Thoracic aorta (tissue), 2 donors: ENCODE measurements at places on chromosomes 5 and 9.

DNA sequence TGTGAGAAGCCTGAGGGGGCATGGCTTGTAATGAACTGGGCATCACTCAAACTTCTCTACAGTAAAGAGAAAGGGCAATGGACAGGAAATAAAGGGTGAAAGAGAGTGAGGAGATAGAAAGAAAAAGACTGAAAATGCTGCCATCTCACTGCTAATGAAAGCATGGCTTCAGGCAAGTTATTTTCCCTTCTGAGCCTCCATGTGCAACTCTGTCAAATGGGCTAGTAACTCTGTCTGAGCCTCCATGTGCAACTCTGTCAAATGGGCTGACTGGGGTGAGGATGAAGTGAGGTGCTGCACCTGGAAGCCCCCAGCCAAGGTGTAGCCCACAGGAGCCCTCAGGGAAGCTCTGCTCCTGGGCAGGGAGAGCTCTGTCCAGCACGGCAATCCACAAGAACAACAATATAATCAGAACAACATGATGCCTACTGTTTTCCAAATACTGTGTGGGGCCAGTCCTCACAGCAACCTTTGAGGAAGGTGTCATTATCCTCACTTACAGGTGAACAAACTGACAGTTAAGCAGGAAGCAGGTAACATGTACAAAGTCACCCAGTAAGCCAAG, 73.8 kb upstream of the XPA start:
- H3K4me3 ChIP-seq: no peak overlapping the region
- H3K4me1 ChIP-seq: peaks cover 9% of the 10 kb centered on the region

DNA sequence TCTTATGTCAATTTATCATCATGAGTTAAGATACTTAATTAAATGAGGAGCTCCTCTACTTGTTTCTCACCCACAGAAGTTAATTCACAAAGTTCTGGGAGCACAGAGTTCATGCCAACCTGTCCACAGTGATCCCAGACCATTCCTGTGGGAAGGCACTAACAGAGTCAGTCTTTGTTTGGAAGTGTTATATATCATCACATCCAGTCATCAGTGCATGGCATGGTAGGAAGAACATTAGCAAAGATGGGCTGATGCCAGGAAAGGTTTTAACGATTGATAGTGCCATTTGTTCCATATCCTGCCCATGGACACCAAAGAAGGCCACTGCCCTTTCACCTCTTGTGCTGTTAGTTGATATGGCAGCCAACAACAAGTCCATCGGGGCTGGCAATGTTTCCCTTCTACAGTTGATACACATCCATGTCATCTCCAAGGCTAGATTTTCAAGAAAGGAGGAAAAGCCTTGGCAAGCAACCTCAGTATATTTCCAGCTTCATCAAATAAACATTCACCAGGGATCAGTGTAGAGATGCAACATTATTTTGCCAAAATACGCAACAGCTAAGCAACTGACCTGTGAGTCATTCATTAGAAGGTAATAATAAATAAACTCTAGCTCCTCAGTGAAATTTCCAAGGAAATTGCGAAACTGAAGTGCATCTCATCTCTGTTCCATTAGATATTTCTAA, 169.6 kb downstream of the RORB start:
- DNase-seq: no peak
- H3K27me3 ChIP-seq: no peaks in the 10 kb centered on the region
- no peaks in the 10 kb centered on the region for H3K4me1 ChIP-seq
- no peak overlapping the region for H3K4me3 ChIP-seq

DNA sequence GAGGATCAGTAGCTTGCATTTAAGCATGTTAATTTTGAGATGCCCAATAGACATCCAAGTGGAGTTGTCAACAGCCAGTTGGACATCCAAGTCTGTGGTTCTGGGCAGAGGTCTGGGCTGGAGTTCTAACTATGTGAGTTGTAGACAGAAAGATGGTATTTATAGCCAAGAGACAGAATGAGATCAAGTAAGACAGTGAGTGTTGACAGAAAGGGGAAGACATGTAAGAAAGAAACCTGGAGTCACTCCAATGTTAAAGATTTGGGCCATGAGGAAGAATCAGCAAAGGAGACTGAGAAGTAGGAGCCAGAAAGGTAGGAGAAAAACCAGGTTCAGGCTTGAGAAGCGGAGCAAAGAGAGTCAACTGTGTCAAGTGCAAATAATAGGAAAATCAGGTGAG, 95.5 kb upstream of the PUM3 start:
- no peaks in the 10 kb centered on the region for H3K27me3 ChIP-seq
- no peak for DNase-seq
- no peaks in the 10 kb centered on the region for H3K4me1 ChIP-seq
- no peak overlapping the region for H3K27ac ChIP-seq

DNA sequence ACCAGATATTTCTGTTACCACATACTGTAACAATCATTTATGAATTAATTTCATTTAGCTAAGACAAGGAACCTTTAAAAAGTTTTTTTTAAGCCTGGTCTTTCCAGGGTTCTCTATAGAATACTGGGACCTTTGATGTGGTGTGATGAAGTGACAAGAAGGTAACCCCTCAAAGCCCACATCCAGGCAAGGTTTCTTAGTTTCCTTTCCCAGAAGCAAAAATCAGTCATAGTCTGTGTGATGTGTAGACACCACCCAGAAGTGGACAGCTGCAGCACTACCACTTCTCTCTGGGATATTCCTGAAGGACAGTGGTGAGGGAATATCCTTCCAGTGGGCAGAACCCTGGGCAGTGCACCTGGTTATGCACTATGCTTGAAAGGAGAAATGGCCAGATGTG, 115.6 kb downstream of the TTC39B start:
- no peak overlapping the region for H3K27ac ChIP-seq
- peaks cover 29% of the 10 kb centered on the region for H3K36me3 ChIP-seq
- no peak for DNase-seq
- no peak overlapping the region for H3K4me3 ChIP-seq

GRCh38 chr5:172868924-172869591, 35.0 kb downstream of the ERGIC1 start:
- peak; percentile 86 for DNase-seq
- H3K36me3 ChIP-seq: no peaks in the 10 kb centered on the region
- H3K4me1 ChIP-seq: peaks cover 93% of the 10 kb centered on the region
- H3K27ac ChIP-seq: peak overlapping the region; percentile 99
- H3K4me3 ChIP-seq: peak overlapping the region; percentile 51

- peak overlapping the region; percentile 36 for H3K4me3 ChIP-seq
- H3K4me1 ChIP-seq: peaks cover 20% of the 10 kb centered on the region
- H3K27me3 ChIP-seq: no peaks in the 10 kb centered on the region
- DNase-seq: peak; percentile 55
- H3K36me3 ChIP-seq: no peaks in the 10 kb centered on the region
- H3K27ac ChIP-seq: peak overlapping the region; percentile 40
Measured at GRCh38 chr5:171596391-171596878, 177.0 kb downstream of the FGF18 start.

DNA sequence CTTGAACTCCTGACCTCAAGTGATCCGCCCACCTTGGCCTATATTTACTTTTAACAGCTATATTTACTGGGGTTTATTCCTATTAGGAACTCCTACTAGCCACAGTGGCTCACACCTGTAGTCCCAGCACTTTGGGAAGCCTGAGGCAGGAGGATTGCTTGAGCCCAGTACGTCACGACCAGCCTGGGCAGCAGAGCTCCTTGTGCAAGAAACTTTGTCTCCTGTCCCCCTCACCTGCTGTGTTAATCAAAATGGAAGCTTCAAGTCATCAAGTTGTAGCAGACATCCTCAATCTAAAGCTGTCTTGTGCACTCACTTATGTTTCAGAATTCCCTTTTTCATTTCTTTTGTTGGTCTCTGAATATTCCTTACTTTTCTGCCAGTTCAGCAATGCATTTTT, 15.0 kb upstream of the SPRY4 start:
- no peaks in the 10 kb centered on the region for H3K4me1 ChIP-seq
- no peaks in the 10 kb centered on the region for H3K36me3 ChIP-seq
- H3K4me3 ChIP-seq: no peak overlapping the region
- no peak overlapping the region for H3K27ac ChIP-seq
- no peaks in the 10 kb centered on the region for H3K27me3 ChIP-seq
- no peak for DNase-seq

- no peak for DNase-seq
- H3K4me3 ChIP-seq: peak overlapping the region; percentile 52
- H3K36me3 ChIP-seq: no peaks in the 10 kb centered on the region
- peaks cover 14% of the 10 kb centered on the region for H3K4me1 ChIP-seq
- no peaks in the 10 kb centered on the region for H3K27me3 ChIP-seq
- H3K27ac ChIP-seq: no peak overlapping the region
Measured at GRCh38 chr5:142507531-142508372, 178.1 kb downstream of the FGF1 start.

DNA sequence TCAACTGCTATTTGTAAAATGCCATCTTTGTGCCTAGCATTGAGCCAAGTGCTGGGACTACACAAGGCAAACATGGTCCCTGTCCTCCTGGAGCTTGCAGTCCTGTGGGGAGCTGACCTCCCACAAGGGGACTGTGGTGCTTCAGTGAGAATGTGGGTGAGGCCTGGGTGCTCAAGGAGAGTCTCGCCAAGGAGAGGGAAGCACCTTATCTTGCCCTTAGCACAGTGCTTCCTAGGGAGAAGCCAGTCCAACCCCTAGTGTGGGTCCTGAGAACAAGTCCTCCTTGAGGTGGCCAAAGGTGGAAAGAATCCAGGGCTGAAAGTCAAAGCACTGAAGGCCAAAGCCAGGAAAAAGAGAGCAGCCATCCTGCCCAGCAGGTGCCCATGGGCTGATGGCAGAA, 31.1 kb upstream of the MVB12B start:
- no peak for DNase-seq
- no peaks in the 10 kb centered on the region for H3K36me3 ChIP-seq
- no peak overlapping the region for H3K4me3 ChIP-seq
- H3K27ac ChIP-seq: no peak overlapping the region
- no peaks in the 10 kb centered on the region for H3K27me3 ChIP-seq

- no peaks in the 10 kb centered on the region for H3K27me3 ChIP-seq
- no peak overlapping the region for H3K4me3 ChIP-seq
- no peaks in the 10 kb centered on the region for H3K4me1 ChIP-seq
- DNase-seq: no peak
- H3K27ac ChIP-seq: no peak overlapping the region
- H3K36me3 ChIP-seq: no peaks in the 10 kb centered on the region
Measured at GRCh38 chr9:70746316-70746715, 331.9 kb upstream of the KLF9 start.

DNA sequence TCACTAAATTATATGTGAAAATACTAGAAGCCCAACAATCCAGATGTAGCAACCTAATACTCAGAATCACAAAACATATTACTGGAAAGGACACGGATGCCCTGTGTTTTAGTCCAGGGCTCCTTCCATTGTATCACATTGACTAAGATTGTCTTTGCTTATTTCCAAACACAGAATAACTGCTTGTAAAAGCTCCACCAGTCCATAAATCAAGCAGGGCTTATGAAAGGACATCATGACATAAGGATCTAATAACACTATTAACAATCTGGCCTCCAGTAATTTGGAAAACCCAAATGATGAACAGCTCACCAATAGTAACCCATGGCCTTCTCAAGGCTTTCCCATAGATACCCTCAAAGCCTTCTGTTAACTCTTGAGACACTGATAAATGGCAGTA, 39.8 kb downstream of the WDR41 start:
- DNase-seq: no peak
- H3K27me3 ChIP-seq: no peaks in the 10 kb centered on the region
- peaks cover 26% of the 10 kb centered on the region for H3K4me1 ChIP-seq
- no peak overlapping the region for H3K27ac ChIP-seq

GRCh38 chr5:175003531-175003930, 279.1 kb downstream of the MSX2 start:
- H3K36me3 ChIP-seq: no peaks in the 10 kb centered on the region
- DNase-seq: no peak
- no peaks in the 10 kb centered on the region for H3K27me3 ChIP-seq
- H3K4me3 ChIP-seq: no peak overlapping the region
- no peaks in the 10 kb centered on the region for H3K4me1 ChIP-seq

DNA sequence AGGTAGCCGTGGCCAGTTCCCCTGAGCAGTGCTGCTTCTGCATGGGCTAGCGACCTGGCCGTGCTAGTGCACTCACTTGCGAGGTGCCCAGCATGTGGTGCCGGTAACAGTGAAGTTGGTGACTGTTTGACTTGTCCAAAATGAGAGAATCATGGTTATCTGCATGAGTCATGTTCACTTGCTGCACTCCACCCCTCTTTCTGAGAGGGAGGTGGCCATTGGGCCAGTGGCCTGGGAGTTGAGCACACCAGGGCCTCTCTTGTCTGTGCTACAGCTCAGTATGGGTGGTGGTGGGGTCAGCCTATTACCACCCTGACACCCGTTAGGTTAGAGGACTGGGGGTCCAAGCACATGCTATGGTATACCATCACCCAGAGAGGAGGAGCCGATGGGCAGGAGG, 55.4 kb upstream of the GARNL3 start:
- H3K36me3 ChIP-seq: no peaks in the 10 kb centered on the region
- no peaks in the 10 kb centered on the region for H3K4me1 ChIP-seq
- H3K4me3 ChIP-seq: no peak overlapping the region
- H3K27me3 ChIP-seq: no peaks in the 10 kb centered on the region

GRCh38 chr5:76477061-76477460, 74.0 kb downstream of the IQGAP2 start:
- no peaks in the 10 kb centered on the region for H3K27me3 ChIP-seq
- H3K4me1 ChIP-seq: no peaks in the 10 kb centered on the region
- no peaks in the 10 kb centered on the region for H3K36me3 ChIP-seq
- no peak overlapping the region for H3K4me3 ChIP-seq
- no peak overlapping the region for H3K27ac ChIP-seq
- no peak for DNase-seq

DNA sequence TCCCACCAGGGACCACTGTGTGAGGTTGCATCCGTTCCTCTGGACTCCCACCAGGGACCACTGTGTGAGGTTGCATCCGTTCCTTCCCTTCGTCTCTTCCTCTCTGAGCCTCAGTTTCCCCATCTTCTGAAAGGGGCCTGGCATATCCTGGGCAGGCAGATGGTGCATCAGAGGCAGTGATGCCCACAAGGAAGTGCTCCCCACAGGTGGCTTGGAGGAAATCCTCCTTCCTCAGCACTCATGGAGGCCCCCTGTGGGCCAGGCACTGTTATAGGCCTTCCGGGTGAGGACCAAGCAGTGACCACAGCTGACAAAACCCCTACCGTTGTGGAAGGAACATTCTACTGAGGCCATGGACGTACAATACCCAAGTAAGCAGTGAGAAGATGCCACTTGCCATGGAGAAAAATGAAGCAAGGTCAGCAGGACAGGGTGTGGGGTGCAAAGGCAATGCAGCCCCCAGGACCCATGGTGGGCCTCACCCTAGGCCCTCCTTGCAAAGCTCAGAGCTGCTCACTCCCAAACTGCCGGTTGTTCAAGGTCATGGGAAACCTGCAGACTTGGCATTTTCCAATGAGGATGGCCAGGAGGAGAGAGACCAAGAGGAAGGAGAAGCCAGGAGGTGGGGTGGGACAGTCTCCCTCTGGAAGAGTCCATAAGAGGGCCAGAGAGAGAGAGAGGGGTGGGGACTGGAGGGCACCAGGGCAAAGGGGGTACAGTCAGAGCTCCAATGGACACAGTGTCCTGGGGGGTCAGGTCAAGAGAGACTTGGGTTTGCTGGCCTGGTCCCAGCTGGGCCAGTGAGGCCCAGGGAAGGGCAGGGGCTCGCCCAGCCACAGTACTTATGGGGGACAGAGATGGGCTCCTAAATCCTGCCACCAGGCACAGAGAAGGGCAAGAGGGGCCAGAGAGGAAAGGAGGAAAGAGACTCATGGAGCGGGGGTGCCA, 51.1 kb downstream of the C9orf50 start:
- no peak for DNase-seq
- peaks cover 41% of the 10 kb centered on the region for H3K4me1 ChIP-seq
- H3K36me3 ChIP-seq: no peaks in the 10 kb centered on the region
- peak overlapping the region; percentile 88 for H3K4me3 ChIP-seq
- H3K27me3 ChIP-seq: no peaks in the 10 kb centered on the region

- H3K36me3 ChIP-seq: no peaks in the 10 kb centered on the region
- peaks cover 7% of the 10 kb centered on the region for H3K4me1 ChIP-seq
- DNase-seq: no peak
- no peaks in the 10 kb centered on the region for H3K27me3 ChIP-seq
- no peak overlapping the region for H3K27ac ChIP-seq
Measured at GRCh38 chr5:153619771-153620170, 129.3 kb downstream of the GRIA1 start.
